ENCODE measurements at places on chromosomes 2 and 18.

DNA sequence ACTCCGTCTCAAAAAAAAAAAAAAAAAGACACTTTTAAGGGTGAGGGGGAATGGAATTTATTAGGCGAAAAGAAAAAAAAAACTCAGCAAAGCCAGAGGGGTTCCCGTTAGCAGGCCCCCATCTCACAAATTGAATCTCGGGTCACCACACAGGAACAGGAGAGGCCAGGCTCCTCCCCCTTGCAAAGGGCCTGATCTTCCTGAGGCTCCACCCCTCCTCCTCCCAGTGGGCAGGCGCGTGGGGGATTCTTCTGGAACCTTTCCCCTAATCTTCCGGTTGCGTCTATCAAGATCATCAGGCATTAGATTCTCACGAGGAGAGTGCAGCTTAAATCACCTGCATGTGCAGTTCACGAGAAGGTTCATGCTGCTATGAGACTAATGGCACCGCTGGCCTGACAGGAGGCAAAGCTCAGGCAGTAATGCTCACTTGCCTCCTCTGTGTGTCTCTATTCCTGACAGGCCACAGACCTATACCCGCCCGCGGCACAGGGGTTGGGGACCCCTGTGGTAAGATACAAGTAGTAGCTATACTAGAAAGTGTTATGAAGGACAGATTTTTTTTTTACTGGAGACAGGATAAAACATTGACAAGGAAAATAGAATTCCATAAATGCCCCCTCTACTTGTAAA, 45.8 kb downstream of the TAF4B start:
- DNase-seq = no peak

DNA sequence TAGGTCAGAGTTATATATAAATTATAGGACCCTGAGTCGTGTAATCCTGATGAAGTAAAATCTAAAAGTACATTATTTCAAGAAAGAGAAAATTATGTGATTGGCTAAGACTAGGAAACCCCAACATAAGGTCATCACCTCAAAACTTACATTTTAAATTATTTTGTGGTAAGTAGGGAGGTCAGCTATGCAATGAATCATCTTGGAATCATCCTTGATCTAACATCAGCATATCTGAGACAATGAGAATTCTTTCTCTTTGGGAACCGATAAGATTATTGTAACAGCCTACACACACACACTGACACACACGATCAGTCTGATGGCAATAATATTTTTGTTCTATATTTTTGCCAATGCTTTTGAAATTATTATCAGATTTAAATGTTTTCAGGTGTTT, 904.8 kb upstream of the CHAC2 start:
- DNase-seq = no peak

DNA sequence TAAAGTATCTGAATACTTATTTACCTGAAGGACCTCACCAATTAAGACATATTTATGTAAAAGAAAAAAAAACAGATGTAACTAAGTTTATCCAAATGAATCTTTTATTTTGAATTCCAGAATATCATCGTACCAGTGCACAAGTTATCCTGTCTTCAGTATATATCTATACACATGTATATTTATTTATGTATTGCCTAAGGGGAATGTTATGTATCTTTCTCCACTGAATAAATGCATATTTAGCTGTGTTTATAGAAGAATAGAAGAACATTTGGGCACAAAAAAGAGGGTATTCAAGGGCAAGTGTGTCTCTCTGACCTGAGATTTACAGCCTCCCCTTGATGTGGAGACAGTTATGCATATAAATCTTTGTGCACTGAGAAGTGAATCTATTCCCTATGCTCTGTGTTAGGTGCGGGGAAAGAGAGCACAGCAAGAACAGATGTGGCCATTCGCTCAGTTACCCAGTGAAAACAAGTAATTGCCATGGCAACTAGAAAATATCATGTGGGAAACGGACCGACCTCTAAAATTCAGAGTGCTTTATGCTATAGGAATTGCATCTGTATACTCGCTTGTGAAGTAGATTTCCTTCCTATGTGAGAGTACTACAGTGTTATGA, 39.5 kb upstream of the ASXL3 start:
- no peak for DNase-seq

GRCh38 chr2:200397785-200398184, 91.3 kb downstream of the SPATS2L start:
- DNase-seq = no peak

GRCh38 chr18:30288662-30289414, 753.7 kb downstream of the DSC3 start:
- no peak for DNase-seq

- no peak for DNase-seq
These were observed 4.7 kb downstream of the SLC11A1 start for GRCh38 chr2:218386505-218387368.

DNA sequence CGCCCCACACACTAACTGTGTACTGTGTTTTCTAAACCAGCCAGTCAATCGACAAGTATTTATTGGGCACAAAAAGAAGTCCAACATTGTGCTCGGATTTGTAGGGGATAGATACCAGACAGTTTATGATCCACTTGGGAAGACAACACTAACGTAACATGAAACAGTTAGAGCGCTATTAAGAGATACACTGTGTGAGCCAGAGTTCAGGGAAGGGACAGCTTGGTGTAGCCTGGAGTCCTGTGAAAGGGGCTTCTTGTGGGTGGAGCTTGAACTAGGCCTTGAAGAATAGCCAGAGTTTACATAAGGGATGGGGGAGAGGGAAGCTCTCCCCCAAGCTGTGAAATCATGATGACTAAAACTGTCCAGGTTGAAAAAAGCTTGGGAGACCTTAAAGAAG, 176.4 kb upstream of the TCF4 start:
- DNase-seq = no peak

GRCh38 chr18:46676182-46676835, 19.3 kb upstream of the LOXHD1 start:
- no peak for DNase-seq

DNA sequence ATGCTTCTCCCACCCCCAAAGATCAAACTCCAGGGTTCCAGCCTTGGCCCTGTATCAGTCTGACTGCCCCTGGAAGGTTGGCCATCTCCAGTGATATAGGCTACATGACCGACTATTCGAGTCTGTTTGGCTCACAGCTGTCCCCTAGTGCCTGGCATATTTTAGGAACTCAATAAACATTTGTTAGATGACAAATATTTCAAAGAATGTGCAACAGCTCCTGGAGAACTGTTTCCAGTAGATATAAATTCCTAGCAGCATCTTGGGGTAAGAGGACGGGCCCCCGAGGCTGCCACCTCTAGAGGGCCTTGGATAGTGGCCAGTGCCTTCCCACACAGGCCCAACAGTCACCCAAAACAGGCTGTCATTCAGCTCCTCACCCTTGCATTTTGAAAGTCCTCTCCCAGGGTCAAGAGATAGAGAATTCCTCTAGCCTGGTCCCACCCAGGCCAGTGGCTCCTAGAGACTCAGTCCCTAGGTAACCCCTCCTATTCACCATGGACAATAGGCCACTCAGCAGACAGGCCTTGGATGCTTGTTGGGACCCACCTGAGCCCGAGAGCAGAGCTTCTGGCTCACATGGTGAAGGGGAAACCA, 45.1 kb upstream of the ATP6V1B1 start:
- no peak for DNase-seq
